ENCODE measurements at places on chromosomes 2 and 18.
A peak's percentile ranks its signal among the peaks of the same experiment; 100 is the strongest.

DNA sequence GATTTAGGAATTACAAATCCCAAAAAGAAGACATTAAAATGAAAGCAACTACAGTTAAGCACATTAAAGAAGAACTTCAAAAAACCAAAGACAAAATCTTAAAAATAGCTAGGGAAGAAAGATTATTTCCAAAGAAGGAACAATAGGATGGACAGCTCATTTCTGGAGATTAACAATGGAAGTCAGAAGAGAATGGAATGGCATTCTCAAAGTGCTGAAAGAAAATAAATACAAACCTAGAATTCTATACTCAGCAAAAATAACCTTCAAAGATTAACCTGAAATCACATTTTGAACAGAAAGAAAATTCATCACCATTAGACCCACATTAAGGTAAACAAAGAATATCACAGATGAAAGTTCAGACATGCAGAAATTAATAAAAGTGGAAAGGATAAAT lies 229.2 kb downstream of the HDAC4 start:
- no peak for DNase-seq

GRCh38 chr2:174846941-174847938 lies 83.0 kb upstream of the CHRNA1 start:
- no peak for DNase-seq

- no peak for DNase-seq
These were observed 108.9 kb downstream of the SATB2 start for GRCh38 chr2:199348871-199349270.

DNA sequence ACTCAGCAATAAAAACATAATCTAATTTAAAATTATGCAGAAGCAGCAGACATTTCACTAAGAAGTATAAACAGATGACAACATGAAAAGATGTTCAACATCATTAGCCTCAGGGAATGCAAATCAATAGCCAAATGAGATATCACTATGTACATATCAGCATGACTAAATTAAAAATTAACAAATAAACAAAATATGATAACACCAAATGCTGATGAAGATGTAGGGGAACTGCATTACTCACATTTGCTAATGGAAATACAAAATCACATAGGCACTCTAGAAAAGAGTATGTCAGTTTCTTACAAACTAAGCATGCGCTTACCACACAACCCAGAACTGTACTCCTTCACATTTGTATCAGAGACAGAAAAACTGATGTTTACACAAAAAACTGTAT lies 487.2 kb upstream of the REG3G start:
- no peak for DNase-seq

DNA sequence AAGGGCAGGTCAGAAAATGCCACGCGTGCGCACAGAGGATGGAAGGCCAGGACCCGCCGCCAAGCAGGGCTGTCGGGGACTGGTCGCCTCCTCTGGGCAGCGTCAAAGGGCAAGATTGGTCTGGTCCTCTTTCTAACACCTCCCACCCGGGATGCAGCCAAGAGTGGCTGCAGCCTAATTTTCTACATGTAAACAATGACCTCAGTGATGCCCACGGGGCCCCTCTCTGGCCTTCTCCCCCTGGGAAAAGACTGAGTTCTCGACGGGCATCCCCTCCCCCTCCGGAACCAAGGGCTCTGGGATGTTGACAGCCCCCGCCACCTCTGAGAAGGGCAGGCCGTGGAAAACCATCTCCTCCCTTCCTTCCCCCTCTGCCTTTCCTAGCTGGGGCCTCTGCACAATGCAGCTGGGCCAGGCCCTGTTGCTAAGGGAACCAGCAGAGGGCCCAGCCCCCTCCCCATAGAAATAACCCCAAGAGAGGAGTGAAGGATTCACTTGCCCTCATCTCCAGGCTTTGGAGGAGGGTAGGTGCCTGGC lies 80.0 kb upstream of the ZNF532 start:
- no peak for DNase-seq

DNA sequence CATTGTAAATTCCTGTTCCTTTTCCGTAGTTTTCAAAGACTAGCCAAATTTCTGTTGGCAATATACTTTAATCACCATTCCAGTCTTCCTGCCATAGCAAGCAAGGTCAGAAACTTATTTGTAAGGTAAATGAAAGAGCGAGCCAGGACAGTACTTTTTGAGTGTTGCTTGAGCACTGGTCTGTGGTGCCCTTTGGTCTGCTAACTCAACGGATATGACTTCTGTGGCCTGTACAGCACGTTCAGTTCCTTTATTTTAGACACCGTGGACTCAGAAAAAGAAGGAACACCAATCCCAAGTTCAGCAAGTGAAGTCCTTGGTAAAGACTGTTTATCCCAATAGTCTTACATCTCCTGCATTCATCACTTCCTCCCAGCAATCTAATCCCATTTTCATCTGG lies 166.3 kb downstream of the MYO1B start:
- no peak for DNase-seq

DNA sequence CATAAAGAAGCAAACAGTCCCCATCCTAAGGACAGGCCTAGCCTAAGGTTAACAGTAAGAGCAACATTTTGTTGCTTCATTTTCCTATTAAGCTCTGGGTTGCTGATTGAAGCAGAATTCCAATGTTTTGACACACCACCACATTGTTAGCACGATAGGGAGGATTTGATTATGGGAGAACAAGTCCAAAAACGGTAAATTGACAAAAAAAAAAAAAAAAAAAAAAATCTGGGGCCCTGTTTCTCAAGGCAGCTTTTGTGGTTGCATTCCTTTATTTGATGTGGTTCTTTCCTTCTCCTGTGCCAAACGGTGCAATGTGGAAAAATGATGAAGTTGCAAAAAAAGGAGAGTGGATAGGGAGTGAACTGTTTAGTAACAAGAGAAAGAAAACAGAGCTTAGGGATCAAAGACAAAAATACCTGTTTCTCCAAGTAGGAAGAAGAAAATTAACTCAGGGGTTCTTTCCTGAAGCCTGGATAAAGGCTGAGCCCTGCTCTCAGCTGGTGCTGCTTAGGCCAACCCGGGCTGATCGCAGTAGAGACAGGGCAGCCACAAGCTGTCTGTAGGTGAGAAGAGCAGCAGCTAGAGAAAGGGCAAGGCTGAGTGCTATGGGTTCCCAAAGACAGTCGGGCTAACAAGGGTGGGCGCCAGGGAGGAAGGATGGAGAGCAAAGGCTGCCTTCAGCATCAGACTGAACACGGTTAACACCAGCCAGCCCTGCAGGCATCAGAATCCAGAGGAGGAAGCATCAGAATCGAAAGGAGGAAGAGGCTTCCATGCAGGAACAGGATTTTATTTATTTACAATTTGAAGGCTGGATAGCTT lies 167.8 kb upstream of the FOSL2 start:
- no peak for DNase-seq

DNA sequence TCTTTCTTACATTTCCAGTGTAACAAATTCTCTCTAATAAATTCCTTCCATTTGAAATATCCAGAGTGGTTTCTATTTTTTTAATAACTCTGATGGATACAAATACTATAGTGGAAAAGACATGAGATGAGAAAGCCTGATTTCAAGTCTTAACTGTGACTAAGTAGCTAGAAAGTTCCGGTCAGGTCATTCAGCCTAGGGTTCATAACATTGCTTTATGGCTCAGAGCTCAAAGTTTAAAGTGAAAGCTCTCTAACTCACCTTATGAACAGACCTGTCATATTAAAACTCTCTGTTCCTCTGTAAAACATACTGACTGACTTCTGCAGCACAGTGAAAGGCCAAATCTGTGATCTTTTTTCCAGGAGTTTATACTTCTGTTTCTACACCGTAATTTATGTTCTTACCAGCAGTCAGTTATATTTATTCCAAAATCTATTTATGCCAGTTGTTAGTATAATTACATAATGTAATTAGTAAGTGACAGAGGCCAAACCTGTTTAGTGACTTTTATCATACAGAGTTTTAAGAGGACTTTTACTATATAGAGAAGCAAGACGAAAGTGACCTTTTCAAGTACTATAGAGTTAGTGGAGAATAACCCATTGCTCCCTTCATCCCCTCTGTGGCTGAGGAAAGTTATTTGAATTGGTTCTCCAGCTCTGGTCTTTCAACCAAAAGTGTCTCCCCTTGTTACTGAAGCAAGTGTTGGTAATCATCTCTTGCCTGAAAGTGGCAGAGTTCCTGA lies 118.8 kb upstream of the PDE1A start:
- DNase-seq = no peak

DNA sequence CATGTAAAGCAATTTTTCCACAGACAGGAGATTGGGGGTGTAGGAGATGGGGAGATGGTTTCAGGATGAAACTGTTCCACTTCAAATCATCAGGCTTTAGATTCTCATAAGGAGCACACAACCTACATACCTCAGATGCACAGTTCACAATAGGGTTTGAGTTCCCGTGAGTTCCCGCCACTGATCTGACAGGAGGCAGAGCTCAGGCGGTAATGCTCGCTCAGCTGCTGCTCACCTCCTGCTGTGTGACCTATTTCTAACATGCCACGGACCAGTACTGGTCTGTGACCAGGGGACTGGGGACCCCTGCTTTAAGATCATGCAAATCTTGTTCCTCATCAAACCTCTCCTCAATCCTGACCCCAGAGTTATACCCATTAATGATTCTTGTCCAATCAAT lies 70.1 kb downstream of the RPE start:
- DNase-seq = no peak

GRCh38 chr18:13221869-13222855 lies 3.6 kb downstream of the LDLRAD4 start:
- peak; percentile 91 for DNase-seq

DNA sequence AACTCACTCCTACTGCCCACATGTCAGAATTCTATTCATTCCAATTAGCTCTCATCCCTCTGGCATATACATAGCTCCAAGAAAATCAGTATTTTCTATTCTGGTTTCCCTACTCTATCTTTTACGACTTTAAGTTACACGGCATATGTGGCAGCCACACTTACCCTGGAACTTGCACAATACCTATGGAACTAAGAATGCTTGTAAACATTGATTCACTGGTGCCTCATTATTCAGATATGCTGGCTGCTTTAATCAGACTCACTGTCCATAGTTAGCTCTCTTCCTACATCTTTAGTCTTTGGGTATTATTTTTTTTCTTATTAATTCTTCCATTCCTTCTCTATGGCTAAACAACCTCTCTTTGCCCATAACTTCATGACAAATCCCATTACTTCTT lies 1519.9 kb upstream of the ACVR2A start:
- no peak for DNase-seq

GRCh38 chr2:195871326-195871725 lies 197.3 kb downstream of the DNAH7 start:
- DNase-seq = no peak
